Right hindlimb (tissue), 1 donor: ENCODE measurements at places on chromosomes 1 and 21.

DNA sequence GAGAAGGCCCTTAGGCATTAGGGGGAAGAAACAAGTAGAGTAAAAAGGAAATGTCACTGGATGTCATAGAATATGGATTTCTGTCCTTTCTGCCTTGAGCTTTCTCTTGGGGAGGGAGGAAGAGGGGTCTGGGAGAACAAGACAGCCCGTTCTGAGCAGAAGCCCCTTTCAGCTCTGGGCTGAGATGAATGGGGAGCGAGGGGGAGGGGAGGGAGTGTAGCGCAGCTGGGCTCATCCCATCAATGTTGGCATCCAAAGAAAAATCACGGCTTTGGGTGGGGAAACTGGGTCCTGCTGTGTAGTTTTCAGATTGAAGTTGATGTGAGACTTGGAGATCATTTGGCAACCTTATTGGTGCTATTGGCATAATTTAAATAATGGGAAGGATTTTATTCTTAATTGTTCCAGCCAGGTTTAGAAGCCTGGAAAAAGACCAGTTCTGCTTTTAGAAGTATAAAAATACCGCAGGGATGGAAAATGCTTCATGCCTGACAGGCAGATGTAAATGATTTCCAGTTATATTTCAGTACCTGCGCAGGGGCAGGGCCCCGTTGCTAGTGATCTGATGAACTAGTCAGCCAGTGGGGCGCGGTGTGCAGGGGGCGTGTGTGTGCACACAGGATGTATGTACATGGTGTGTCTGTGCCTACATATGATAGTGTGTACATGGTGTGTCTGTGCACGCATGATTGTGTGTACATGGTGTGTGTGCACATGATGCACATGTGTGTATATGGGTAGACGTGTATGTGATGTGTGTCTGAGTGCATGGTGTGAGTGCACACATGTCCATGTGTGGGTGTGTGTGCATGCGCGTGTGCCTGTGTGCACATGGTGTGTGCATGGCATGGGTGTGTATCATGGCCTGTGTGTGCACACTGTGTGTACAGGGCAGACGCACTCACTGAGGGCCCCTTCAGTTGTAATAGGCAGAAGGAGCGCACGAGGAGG is 36.0 kb downstream of the ABCG1 start:
- DNase-seq = no peak

GRCh38 chr1:48718705-48719104 is 58.0 kb downstream of the BEND5 start:
- DNase-seq = no peak

- DNase-seq = no peak
These were observed 59.3 kb downstream of the NUP210L start for GRCh38 chr1:154095456-154096060.

DNA sequence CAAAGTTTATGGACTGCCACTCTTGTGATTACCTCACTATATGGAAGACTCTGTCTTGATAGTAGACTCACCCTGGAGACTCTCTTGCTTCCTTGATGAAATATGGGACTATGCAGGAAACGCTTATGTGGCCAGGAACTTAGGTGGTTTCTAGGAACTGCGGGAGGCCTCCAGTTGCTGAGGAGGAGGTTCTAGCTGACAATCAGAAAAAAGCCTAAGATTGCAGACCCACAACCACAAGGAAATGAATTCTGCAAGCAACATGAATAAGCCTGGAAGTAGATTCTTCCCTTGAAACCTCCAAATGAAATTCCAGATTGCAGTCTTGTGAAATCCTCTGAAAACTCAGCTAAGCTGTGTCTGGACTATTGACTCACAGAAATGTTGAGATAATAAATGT is 88.9 kb upstream of the COL11A1 start:
- no peak for DNase-seq

- no peak for DNase-seq
These were observed 273.3 kb downstream of the DUSP10 start for GRCh38 chr1:221468546-221468945.
